ENCODE measurements at places on chromosomes 2 and 18.

- no peaks in the 10 kb centered on the region for H3K4me1 ChIP-seq
- H3K4me3 ChIP-seq, result no peak overlapping the region
- no peak overlapping the region for H3K27ac ChIP-seq
- DNase-seq, result no peak
- H3K36me3 ChIP-seq, result peaks cover 27% of the 10 kb centered on the region
Measured at GRCh38 chr18:79735071-79735980, 55.7 kb downstream of the CTDP1 start.

GRCh38 chr2:205259121-205259520 is 423.2 kb upstream of the NRP2 start:
- H3K4me1 ChIP-seq, result no peaks in the 10 kb centered on the region
- no peak for DNase-seq
- H3K27ac ChIP-seq, result no peak overlapping the region
- H3K4me3 ChIP-seq, result no peak overlapping the region
- peaks cover 4% of the 10 kb centered on the region for H3K36me3 ChIP-seq
- H3K27me3 ChIP-seq, result no peaks in the 10 kb centered on the region

DNA sequence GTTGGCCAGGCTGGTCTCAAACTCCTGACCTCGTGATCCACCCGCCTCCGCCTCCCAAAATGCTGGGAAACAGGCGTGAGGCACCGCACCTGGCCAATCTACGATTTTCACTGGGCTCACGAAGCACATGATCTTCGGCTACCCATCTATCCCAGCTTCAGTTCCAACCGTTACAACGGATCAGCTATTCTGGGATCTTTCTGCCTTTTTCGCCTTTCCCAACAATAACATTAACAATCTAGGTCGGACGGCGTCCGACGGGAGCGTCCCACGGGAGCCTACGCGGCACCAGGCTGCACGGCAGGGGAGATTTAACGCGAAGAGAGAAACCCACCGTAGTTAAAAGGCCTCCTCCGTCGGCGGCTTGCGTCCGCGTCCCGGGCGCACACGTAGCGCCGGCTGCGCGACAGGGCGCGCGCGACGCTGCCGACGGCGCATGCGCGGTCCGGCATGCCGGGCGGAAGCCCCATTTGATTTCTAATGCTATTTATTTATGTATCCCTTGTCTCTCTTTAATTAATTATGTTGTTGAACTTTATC is at the start of gene MSL3B:
MSL3B (minus strand) TSS at position 394 of the 540 bp plus-strand sequence.
- peaks cover 4% of the 10 kb centered on the region for H3K4me1 ChIP-seq
- no peak for DNase-seq
- peak within 1 kb of the TSS; percentile 97 for H3K4me3 ChIP-seq

GRCh38 chr2:86020984-86021383 is 84.7 kb downstream of the POLR1A start:
- no peaks in the 10 kb centered on the region for H3K27me3 ChIP-seq
- H3K4me1 ChIP-seq, result peaks cover 6% of the 10 kb centered on the region
- H3K36me3 ChIP-seq, result peaks cover 13% of the 10 kb centered on the region
- no peak overlapping the region for H3K27ac ChIP-seq
- no peak for DNase-seq
- no peak overlapping the region for H3K4me3 ChIP-seq

DNA sequence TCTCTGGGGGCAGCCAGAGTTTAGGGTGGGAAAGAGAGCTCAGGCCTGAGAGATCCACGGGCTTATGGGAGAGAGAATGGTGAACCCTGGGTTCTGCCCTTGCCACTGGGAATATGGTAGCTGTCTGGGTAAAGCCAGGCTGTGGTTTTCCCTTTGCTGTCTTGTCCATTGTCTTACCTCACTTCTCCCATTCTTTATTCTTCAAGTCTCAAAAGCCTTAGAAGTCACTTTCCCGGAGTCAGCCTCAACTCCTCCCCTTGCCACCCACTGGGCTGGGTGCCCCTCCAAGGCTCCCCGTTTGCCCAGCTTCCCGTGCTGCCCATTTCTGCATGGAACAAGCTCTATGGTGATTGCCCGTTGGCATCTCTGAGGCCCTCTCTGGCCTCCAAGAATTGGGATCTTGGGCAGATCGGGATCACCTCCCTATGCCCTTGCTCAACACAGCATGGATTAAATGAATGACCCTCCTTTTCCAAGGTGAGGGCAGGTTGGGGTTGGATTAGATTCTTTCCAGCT is 228.2 kb downstream of the HAUS1 start:
- no peak for DNase-seq
- peaks cover 45% of the 10 kb centered on the region for H3K27me3 ChIP-seq
- no peaks in the 10 kb centered on the region for H3K36me3 ChIP-seq
- H3K4me1 ChIP-seq, result peaks cover 34% of the 10 kb centered on the region
- H3K27ac ChIP-seq, result peak overlapping the region; percentile 34

- H3K36me3 ChIP-seq, result no peaks in the 10 kb centered on the region
- no peaks in the 10 kb centered on the region for H3K4me1 ChIP-seq
- H3K4me3 ChIP-seq, result no peak overlapping the region
- no peak overlapping the region for H3K27ac ChIP-seq
- H3K27me3 ChIP-seq, result no peaks in the 10 kb centered on the region
Measured at GRCh38 chr18:37207343-37207742, 358.3 kb downstream of the CELF4 start.

DNA sequence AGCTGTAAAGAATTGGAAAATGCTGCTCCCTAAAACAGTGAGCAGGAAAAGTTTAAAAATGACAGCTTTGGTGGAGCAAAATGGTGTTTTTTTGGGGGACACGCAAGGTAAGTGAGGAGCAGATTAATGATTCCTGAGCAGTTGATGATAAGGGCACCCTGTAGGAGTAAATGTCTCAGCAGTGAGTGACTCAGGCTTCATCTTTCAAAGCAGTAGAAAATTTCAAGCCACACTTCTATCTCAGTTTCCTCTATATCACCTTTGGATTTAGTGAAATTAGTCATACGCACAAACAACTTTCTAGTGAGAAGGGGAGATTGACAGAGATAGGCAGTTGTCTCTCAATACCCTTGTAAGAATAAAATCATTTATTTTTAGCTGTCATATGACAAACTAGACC is 709.0 kb upstream of the FAM98A start:
- no peak overlapping the region for H3K4me3 ChIP-seq
- no peaks in the 10 kb centered on the region for H3K36me3 ChIP-seq
- H3K27me3 ChIP-seq, result peaks cover 3% of the 10 kb centered on the region

DNA sequence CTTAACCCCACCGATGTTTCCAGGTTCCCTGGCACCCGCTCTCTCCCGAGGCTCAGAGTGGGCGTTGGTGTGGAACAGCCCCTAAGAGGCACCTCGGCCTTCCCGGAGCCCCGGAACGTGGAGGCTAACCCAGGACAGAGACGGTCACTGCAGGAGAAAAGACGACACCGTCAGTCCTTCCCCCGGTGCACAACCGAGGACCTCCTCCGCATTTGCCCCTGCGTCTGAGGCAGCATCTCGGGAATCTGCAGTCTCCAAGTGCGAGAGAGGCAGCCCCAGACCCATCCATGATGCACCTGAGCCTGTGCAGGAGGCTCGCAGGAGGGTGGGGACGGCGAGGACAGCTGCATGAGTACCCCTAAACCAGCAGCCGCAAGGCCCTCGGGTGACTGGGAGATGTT is 204.9 kb upstream of the SALL3 start:
- H3K4me1 ChIP-seq, result peaks cover 8% of the 10 kb centered on the region
- H3K27ac ChIP-seq, result no peak overlapping the region
- H3K4me3 ChIP-seq, result no peak overlapping the region
- DNase-seq, result no peak
- peaks cover 18% of the 10 kb centered on the region for H3K27me3 ChIP-seq

DNA sequence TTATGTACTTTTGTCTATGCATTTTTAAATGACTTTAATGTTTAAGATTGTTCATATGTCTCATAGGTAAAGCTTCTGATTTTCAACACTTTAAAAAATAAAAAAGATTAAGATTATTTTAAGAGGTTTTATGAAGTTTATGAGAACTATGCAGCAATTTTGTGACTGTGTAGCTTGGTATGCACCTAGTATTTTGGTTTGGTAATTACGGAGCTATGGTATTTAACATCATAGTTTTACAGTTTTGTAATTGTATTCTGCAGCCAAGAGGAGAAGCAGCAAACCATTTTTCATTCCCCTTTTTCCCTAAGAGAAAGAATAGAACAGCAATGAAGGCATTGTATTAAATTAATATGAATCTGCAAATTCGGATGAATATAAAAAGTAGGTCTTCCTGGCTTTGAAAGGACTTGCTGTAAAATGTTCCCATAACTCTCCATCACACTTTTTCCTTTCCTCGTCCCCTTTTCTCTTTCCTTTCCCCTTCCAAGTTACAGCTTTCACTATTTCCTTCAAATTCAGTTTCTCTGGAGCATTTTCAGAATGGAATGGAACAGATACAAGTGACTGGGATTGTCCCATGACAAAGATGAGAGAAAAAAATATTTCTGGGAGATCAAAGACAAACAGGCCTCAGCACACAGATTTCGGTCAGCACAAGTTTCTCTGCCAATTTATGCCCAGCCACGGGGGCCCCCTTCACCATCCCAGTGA is 26.1 kb upstream of the PIEZO2 start:
- no peak overlapping the region for H3K4me3 ChIP-seq
- H3K4me1 ChIP-seq, result peaks cover 18% of the 10 kb centered on the region
- no peaks in the 10 kb centered on the region for H3K36me3 ChIP-seq
- DNase-seq, result no peak
- no peak overlapping the region for H3K27ac ChIP-seq
- H3K27me3 ChIP-seq, result no peaks in the 10 kb centered on the region

- H3K4me3 ChIP-seq, result no peak overlapping the region
- no peaks in the 10 kb centered on the region for H3K36me3 ChIP-seq
- H3K27me3 ChIP-seq, result peaks cover 3% of the 10 kb centered on the region
Measured at GRCh38 chr18:7545734-7546133, 21.4 kb upstream of the PTPRM start.

All from type B pancreatic cell (in vitro differentiated cells).